ENCODE measurements at places on chromosomes 1 and 21.

- no peak for DNase-seq
These were observed 1.2 kb downstream of the EVA1B start for GRCh38 chr1:36322041-36322785.

GRCh38 chr1:84619383-84620102 is 45.3 kb upstream of the CTBS start:
- no peak for DNase-seq

DNA sequence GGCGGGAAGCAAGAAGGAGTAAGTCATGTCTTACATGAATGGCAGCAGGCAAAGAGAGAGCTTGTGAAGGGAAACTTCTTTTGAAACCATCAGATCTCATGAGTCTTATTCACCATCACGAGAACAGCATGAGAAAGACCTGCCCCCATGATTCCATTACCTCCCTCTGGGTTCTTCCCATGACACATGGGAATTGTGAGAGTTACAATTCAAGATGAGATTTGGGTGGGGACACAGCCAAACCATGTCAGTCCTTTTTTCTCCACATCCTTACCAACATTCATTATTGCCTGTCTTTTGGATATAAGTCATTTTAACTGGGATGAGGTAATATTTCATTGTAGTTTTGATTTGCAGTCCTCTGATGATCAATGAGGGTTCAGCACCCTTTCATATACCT is 81.0 kb downstream of the DIRAS3 start:
- DNase-seq, result no peak

DNA sequence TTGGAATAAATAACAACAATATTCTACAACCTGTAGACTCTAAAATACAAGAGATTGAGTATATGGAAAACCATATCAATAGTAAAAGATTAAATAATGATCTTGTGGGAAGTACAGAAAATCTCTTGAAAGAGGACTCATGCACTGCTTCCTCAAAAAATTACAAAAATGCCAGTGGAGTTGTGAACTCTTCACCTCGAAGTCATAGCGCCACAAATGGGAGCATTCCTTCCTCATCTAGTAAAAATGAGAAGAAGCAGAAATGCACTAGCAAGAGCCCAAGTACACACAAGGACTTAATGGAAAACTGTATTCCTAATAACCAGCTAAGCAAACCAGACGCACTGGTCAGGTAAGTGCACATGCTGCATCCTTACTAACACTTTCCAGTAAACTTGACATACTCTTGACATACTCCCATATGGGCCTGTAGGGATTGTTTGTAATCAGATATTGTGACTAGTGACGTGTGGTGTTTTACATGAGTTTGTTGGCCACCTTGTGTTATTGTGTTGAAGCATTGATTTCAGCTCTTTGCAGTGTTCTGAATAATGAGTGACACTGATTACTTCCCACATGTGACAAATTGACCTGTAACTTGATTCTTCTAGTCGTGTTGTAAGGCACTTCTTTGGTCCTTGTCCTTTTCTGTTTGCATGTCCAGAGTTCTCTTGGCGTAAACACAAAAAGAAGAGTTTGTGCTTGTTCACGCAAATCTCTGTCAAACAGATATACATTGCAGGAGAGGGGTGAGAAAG is 28.0 kb downstream of the MACO1 start:
- DNase-seq, result no peak

DNA sequence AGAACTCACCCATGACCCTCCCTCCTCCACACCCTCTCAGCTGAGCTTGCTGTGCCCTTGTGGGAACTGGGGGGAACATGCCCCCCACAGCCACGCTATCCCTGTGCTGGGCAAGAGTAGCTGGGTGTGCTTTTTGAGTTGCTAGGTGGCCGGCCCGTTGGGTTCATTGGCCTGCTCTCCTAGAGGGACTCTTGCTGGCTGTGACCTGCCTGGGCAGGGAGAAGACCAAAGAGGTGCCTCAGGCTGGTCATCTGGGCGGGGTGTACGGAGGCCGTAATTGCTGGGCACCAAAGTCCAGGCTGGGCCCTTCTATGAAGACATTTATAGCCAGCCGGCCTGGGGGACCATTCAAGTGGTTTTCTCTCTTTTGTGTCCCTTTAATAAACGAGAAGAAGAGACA is 138.3 kb upstream of the ZBTB40 start:
- no peak for DNase-seq

GRCh38 chr21:34166468-34166867 is 93.1 kb downstream of the MRPS6 start:
- no peak for DNase-seq

- no peak for DNase-seq
These were observed 1.5 kb downstream of the CORT start for GRCh38 chr1:10451287-10451686.

DNA sequence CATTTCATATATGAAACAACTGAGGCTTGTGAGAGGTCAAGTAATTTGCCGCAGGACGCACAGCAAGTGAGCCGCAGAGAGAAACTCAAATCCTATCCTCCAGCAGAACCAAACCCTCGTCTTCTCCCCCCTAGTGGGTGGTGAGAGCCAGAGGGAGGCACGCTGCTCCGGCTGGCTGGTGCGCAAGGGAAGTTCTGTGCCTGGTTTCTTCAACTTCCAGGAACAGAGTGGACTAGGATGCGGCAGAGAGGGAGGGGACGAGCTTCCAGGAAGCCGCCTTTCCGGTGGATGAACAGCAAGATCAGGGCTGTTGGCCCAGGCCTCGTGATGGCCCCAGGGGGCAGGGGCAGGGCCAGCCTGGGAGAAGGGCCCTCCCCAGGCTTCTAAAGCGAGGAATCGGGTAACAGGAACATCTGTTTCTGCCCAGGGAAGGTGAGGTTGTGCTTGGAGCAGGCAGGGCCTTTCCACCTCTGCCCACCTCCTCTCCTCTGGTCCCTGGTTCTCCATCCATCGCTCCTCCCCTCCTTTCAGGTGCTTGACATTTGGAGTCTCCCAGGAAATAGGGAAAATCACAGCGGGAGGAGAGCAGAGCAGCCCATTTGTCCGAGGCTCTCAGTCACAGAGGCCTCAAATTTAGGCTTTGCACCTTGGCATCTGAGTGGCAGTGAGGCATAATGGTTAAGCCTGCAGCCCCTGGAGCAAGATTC is 16.8 kb upstream of the PDIK1L start:
- peak; percentile 22 for DNase-seq

- DNase-seq, result no peak
These were observed 7.6 kb upstream of the GBP4 start for GRCh38 chr1:89206373-89206772.

GRCh38 chr1:99084562-99084961 is 79.9 kb upstream of the PLPPR5 start:
- DNase-seq, result no peak

DNA sequence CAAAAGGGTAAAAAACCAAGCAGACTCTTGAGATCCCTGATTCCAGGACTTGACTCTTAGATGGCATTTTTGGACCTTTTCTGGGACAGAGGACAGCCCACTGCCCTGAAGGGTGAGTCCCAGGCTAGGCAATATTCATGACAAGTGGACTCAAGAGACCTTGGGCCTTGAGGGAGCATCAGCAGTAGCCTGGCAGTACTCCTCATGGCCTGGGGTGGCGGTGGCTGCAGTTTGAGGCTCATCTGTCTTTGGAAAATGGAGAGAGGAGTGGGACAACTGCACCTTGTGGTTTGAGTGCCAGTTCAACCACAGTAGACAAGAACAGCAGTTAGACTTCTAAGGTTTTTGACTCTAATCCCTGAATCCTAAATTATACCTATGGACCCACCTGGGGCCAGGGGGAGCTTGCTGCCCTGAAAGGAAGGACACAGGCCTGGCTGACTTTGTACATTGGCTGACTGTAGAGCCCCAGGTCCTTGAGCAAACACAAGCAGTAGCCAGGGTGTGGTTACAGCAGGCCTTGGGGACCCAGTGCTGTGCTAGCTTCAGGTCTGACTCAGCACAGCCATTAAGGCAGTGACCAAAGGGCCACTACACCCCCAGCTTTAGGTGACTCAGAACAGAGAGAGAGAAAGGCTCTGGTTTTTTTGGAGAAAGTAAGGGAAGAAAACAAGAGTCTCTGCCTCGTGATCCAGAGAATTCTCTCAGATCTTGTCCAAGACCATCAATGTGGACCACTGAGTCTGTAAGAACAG is 1023.2 kb downstream of the KCNT2 start:
- no peak for DNase-seq

- no peak for DNase-seq
These were observed 576.5 kb upstream of the PLXNA2 start for GRCh38 chr1:208820580-208821212.

GRCh38 chr1:32741059-32741412 is 38.5 kb upstream of the SYNC start:
- no peak for DNase-seq

- no peak for DNase-seq
These were observed 21.1 kb upstream of the GPR157 start for GRCh38 chr1:9149837-9150581.

DNA sequence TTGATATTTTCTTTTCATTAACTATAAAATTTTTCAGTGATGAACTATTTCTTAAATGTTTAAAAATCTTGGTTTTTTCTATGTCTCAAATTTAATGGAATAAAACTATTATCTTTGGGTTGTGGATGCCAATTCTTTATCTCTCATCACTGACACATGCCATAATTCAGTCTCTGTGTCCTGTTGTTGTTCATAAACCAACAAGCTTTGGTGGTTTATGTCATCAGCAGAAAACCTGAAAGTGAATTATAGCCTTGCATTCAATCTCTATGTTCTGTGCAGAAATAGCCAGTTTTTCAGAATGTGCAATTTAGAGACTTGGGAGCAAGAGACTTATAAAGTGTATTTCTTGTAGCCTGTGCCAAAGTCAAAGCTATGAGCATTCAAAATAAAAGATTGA is 462.6 kb upstream of the ADGRL4 start:
- DNase-seq, result no peak

- DNase-seq, result no peak
These were observed 31.0 kb downstream of the CC2D1B start for GRCh38 chr1:52334906-52335528.

DNA sequence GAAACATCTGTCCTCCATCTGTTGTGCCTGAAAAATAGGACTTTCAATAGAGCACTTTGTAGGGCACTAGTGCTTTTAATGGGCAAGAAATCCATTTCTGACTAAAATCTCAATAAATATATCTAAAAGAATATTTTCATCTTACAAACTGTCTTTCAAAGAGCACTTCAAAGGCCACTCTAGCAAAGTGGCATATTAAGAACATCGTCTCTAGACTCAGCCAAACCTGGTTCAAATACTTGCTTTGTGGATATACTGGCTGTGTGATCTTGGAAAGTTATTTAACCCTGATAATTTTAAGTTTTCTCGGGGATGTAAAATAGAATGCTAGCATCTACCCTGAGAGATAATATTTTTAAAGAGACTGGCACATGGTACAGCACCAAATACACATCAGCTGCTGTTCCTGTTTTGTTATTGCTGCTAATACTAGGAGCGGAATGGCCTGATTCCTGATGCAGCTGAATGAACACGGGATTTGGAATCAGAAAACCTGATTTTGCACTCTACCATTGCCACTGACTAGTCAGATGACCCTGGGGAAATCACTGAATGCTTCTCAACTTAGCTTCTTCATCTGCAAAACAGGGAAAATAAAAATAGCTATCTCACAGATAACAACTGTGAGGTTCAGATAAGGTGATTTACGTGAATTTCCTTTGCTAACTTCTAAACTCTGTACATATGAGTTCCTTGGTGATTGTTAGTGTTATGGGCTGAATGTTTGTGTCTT is 25.2 kb upstream of the LRRC8C start:
- no peak for DNase-seq

DNA sequence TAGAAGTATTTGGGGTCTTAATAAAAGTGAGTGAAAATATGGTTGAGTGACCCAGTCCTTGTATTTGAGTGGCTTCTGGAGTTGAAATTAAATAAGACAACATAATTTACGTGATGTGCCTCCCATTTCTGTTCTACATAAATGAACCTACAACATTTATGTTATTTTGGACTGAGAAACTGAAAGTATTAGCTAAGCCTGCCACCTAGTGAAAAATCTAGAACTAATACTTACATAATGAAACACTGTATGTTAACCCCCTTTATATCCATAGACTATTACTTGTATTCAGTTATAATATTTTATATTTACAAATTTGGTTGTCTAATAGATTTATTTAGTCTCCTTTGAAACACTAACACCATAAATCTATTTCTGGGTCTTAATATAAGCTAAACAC is 298.9 kb downstream of the KCNT2 start:
- DNase-seq, result no peak
